ENCODE measurements at places on chromosomes 12 and 14. TPM values are rescaled to one million over a fixed set of nuclear protein-coding genes. Genes with fewer than 3 reads are reported as not detected.

Gene TMEM132C
- 0.46 TPM for polyA plus RNA-seq

Gene MSI1
- polyA plus RNA-seq: not detected

Gene FRMD6
- 3.2 TPM for polyA plus RNA-seq

Gene PRDM4
- polyA plus RNA-seq: 9.3 TPM

Gene HNF1A
- polyA plus RNA-seq: not detected

Gene PTCSC3
- not detected for polyA plus RNA-seq

Gene PAPOLA
- polyA plus RNA-seq: 141 TPM
